Hematopoietic multipotent progenitor cell treated with erythropoietin and hydrocortisone succinate and interleukin-3 and kit ligand, for 15 days (in vitro differentiated cells): ENCODE measurements at places on chromosomes 1 and 21.
A peak's percentile ranks its signal among the peaks of the same experiment; 100 is the strongest.

GRCh38 chr1:43655953-43656352, 6.0 kb downstream of the KDM4A start:
- DNase-seq = no peak

- DNase-seq = no peak
Observed at GRCh38 chr1:66681686-66682085, 70.6 kb upstream of the DYNLT5 start.

DNA sequence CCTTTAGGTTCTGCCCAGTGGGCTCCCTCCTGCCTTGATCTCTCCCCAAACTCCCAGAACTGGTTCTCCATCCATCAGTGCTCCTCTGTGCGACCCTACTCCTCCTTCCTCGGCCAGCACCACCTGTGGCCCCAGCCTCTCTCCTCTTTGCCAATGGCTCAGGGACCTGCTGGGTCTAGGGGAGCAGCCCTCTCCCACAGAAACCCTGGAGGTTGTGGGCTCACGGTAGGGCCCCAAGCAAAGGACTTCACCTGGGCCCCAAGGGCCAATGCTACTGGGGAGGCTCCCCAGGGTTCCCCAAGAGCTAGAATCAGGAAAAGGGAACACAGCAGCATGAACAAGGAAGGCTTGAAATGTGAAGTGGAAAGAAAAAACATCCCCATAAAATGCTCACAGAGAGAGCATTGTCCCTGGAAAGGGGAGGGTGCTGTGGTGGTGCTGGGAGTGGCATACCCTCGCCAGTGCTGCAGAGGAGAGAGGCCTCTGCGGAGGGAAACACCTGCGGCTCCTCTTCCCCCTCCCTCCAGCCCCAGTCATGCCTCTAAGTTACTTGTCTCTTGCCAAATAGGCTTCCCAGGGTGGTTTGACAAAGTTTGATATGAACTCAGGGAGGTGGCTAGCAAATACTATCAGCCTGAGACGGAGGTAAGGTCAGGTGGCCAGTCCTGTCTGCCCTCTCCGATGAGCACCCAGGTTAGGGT, 2.5 kb downstream of the TMEM63A start:
- peak; percentile 17 for DNase-seq

GRCh38 chr1:209673631-209674417, 1.4 kb upstream of the G0S2 start:
- DNase-seq = no peak

DNA sequence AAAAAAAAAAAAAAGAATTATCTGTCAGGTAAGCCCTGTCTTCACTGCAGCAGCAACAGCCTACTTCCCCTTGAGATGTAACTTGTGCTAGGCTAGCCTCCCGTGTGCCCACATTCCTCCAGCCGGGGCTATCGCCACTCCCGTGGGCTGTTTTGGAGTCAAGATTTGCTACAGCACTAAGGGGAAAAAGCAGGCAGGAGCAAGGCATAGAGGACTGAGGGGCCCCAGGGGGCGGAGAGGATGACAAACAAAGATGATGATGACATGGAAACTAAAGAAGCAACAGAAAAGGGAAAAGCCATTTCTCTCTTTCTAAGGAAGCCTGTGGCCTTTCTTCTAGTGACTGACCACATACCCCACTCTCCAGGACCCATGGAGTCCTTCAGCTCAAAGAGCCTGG, 1.9 kb downstream of the TNFAIP8L2 start:
- DNase-seq = no peak

- no peak for DNase-seq
Observed at GRCh38 chr1:229220163-229220846, 50.6 kb upstream of the RAB4A start.

DNA sequence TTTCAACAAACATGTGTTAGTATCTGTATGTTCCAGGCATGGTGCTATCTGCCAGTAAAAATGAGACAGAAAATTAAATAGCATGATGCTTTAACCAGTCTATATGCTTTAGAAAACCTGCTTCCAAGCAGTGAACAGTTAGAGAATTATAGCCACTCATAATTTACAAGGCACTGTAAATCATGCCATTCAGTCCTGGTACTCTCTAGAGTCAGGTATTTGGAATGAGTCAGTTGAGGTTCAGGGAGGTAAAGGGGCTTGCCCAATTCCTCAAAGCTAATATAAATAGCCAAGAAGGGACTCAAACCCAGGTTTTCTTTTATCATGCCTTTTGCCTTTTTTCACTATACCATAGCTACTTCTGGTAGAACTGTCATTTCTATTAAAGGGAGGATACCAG, 184.4 kb downstream of the NFIA start:
- DNase-seq = no peak

DNA sequence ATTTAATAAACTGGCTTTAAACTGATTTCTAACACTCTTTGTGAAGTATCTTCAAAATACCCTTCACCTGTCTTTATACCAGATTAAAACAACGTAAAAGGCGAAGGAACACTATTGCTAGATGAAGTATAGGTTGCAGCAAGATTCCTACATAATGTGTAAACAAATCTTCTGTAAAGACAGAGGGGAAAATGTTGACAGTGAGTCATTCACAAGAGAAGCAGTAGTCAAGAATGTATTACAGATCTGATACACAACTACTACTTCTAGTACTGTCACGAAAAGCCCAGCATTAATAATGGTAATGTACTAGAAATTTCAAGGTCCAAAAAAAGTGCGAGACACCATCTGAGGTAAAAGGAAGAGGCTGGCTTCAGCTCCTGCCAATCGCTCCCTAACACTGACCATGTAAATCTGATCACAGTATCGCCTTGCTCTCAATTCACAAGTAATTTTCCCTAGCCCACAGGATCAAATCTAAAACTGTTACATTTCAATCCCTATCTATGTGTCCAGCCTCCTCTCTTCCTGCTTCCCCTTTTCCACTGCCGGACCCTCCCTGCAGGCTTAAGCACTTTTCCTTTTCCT, 290.4 kb downstream of the AKT3 start:
- DNase-seq = no peak

- no peak for DNase-seq
Observed at GRCh38 chr1:218546314-218546713, 201.2 kb downstream of the TGFB2 start.

DNA sequence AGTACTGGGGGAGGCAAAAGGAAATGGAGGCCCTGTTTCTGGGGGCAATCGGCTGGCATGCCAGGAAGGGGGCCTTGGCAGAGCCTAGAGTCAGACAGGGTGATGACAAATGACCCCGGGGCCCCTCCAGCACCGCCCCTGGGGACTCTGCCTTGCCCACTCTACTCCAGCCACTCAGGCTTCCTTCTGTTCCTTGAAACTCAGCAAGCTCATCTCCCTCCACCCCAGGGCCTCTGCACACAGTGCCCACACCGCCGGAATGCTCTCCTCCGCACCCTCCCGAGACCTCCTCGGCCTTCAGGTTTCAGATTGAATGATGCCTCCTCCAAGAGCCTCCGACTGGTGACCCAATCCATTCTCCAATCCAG, 122.5 kb upstream of the ZBTB40 start:
- DNase-seq = no peak

DNA sequence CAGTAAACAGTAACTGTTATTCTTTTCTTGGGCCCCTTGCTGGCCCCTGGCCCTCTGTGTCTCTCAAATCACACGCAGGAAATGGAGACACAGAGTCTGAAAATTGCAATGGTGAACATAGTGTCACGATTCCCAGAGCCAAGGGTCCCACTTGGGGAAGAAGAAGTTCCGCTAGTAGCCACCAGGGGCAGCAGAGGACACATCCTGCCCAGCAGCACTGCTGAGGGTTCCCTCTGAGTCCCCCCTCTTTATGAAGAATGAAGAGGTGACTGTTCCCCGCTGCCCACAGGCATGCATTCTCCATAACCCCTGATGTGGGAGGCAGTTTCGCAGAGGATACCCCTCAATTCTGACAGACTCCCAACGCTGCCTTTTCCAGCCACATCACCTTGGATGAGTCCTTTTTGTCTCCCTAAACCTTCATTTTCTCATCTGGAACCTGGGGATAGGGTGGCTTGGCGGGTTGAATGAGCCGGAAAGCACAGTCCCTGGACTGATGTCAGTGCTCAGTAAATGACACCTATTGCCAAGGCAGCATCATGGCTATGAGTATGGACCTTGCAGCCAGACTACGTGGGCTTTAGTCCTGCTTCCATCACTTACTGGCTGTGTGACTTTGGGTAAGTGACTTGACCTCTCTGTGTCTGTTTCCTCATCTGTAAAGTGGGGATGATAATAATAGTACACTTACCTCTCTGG, 238.0 kb upstream of the TMEM51 start:
- peak; percentile 46 for DNase-seq

DNA sequence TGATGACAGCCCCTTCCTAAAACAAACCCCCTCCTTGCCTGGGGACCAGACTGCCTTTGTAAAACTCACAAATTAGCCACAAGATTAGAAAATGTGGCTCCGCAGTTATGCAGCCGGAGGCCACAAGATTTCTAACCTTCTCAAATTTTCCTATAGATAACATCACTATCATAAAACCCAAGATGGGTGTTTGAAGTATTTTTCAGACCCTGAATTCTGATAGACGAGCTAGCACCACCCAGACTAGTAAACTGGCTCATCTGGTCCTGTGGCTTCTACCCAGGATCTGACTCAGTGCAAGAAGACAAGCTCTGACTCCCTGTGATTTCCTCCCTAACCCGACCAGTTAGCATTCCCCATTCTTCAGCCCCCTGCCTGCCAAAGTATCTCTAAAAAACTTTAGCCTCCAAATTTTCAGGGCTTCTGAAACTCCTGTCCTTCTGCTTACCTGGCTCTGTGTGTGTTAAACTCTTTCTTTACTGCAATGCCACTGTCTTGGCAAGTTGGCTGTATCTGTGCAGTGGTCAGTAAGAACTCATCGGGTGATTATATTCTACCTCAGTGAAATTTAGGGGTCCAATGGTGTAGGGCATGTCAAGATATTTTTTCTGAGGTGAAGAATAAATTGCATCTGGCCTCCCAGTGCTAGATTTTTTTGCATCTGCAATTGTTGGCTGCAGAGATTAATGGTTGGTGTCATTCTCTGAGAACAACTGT, 102.1 kb downstream of the S1PR1 start:
- no peak for DNase-seq

- DNase-seq = no peak
Observed at GRCh38 chr1:24266398-24266941, 52.7 kb upstream of the GRHL3 start.

DNA sequence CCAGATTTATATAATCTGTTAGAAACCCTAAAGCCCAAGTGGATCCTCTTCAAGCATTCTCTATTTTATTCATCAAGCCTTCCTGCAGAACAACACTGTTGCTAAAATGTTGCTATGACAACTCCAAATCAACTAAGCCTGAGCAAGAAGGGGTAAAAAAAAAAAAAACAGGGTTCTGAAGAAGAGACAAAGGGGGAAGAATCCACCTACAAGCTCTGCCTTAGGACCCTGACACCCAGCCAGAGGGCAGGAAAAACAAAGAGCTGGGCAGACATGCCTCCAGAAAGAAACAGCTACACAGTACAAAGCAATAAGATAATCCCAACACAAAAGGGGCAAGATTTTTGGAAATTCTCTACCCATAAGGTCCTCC, 1.3 kb downstream of the USF1 start:
- DNase-seq = peak; percentile 33

GRCh38 chr1:164589961-164590507, 31.1 kb downstream of the PBX1 start:
- no peak for DNase-seq

DNA sequence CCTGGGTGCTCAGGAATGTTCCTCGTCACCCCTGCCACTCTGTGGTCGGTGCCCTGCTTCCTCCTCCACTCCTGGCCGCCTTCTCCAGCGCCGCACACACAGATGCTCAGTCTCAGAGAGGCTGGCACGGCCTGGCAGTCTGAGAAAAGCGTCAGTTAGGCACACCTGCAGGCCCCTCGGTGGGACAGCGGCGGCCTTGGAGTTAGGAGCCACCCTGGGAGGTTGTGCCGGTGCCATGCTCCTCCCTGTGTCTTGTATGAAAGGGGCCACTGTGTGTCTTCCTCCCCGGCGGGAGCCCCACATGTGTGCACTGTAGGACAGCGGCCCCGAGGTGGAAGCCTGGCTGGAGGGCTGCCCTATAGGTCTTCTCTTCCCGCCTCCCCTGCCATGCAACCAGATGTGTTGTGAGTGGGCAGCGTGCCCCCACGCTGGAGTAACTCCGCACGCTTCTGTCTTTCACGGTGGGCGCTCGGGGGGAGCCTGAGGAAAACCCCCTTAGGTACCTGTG, 145.2 kb downstream of the PGBD5 start:
- no peak for DNase-seq

DNA sequence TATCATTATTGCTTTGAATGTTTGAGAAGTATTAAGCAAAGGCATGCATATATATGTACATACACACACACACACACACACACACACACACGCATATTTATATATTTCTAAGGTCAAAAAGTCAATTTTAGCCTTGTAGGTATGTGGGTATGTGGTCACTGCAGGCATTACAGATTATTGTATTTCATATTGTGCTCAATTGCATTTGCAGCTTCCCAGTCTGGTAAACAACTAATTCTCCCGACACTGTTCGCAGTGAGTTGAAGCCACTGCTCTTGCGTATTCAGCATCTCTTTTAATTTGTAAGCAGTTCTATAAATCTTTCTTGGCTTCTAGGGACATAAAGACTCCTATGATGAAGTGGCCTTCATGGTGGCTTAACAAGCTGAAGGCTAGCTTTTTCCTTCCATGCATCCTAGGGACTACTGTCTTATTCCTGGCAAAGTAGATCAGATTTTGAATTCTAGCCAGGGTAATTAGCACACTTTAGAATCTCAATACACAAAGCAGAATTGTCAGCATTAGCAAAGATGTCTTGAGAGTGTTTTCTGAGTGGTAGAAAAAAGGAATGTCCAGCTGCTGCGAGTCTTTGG, 368.6 kb upstream of the NEGR1 start:
- no peak for DNase-seq

DNA sequence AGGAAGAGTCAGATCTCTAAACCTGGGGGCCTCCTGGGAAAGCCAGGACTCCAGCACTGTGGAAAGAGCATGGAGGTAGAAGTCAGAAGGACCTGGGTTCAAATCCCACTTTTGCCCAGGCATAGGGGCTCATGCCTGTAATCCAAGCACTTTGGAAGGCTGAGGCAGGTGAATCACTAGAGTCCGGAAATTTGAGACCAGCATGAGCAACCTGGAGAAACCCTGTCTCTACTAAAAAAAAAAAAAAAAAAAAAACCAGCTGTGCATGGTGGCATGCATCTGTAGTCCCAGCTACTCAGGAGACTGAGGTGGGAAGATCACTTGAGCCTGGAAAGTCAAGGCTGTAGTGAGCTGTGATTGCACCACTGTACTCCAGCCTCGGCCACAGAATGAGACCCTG, 31.8 kb downstream of the LDLRAP1 start:
- DNase-seq = no peak

- DNase-seq = no peak
Observed at GRCh38 chr1:43912607-43913006, 21.0 kb upstream of the ARTN start.

DNA sequence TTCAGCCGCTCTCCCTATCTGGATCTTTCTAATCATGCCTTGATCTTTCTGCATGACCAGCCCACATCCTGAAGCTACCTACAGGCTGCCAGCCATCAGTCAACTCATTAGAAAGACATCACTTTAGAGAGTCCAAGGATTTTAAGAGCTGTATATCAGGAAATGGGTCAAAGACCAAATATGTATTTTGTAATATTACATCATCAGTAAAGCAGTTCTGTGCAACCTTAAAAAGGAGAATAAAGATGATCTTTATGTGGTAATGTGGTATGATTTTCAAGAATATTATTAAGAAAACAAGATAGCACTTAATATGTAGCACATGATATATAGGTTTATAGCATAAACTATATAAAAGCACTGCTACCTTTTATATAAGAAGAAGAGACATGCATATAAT, 47.6 kb downstream of the SLC30A7 start:
- DNase-seq = no peak
